ENCODE measurements at places on chromosomes 3 and 15.

DNA sequence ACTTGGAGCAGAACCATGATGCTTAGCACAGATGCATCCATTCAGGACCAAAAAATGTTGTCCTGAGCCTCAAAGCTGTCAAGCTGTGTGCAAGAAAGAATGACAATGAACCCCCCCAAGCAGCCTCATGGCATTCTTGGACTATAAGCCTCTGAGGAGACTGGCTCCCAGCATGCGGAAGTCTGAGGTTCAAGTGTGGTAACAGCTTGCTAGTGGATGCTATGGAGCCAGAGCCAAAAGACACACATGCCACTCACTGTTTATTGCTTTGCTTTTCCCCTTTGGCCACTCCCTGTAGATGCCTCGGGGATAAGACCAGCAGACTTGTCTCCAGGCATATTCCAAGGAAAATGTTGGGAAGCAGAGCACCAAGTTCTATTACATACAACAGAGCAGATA lies 38.2 kb upstream of the SNRK start:
- no peak for DNase-seq

DNA sequence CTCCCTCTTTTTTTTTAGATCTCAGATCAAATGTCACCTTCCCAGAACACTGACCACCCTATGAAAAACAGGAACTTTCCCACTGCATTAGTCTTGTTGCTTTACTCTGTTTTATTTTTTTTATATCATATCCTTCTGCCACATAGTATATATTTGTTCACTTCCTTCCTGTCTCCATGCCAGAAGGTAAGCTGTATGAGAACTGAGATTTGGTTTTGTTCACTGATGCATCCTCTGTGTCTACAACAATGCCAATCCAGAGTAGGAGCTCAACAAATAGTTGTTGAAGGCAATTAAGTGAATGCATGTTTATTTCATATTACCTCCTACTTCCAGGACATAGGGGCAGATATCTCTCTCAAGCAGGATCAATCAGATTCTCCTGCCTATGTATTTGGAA lies 114.4 kb downstream of the TPRG1 start:
- DNase-seq = no peak

DNA sequence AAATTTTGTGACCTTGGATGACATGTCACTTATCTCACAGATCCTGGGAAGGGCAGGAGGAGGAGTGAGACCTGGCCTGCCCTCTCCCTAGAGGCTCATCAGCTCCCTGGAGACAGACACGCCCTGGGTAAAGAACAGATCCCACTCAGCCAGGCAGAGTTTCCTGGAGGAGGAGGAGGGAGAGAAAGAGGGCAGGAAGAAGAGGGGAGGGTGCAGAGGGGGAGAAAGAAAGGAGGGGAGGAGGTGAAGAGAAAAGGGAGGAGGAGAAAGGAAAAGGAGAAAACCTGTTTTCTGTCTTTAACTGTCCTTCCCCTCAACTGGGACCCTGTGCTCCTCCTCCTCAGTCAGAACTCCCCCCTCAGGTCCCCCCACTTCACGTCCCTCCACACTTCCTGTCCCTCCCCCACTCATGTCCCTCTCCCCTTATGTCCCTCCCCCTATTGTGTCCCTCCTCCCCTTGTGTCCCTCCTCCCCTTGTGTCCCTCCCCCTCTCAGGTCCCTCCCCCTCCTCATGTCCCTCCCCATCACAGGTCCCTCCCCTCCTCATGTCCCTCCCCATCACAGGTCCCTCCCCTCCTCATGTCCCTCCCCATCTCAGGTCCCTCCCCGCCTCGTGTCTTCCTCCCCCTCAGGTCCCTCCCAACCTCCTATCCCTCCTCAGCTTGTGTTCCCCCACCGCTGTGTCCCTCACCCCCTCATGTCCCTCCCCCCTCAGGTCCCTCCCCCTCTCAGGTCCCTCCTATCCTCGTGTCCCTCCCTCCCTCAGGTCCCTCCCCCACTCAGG lies 52.3 kb upstream of the CGNL1 start:
- no peak for DNase-seq

- DNase-seq = no peak
These were observed 8.4 kb downstream of the UPK1B start for GRCh38 chr3:119181765-119182164.

DNA sequence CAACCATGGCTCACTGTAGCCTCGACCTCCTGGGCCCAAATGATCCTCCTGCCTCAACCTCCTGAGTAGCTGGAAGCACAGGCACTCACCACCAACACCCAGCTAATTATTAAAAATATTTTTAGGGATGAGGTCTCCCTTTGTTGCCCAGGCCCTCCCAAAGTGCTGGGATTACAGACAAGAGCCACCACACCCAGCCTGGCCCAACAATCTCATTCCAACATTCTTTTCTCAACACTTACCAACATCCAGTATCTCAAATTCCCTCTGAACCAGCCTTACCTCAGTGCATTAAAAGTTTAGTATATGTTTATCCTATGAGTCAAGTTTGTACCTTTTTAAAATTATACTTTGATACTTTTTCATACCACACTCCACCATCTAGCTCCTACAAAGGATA lies 25.0 kb downstream of the ANXA2 start:
- DNase-seq = no peak

GRCh38 chr15:26166429-26166828 lies 303.3 kb upstream of the ATP10A start:
- no peak for DNase-seq

- no peak for DNase-seq
These were observed 15.5 kb downstream of the RGMA start for GRCh38 chr15:93073465-93073952.

GRCh38 chr3:58429657-58430056 lies 4.0 kb downstream of the PDHB start:
- DNase-seq = no peak

GRCh38 chr3:35671483-35671882 lies 32.2 kb downstream of the ARPP21 start:
- no peak for DNase-seq

DNA sequence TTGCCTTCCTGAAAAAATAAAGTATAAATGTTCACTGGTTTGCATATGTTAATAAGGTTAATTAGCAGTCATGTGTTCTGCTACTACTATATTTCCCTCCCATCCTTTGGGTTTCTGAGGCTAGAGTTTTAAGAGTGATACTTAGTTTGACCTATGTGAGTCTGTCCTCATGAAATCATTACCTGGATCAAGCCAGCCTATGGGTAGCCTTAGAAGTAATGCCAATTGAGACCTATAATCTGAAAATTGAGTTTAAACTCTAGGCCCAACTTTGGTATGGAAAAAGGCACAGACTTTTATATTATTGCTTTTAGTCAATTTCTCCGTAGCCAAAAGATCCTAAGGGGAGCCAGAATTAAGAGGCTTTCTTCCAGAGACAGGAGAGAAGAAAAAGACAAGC lies 18.4 kb upstream of the SOX2 start:
- DNase-seq = no peak

DNA sequence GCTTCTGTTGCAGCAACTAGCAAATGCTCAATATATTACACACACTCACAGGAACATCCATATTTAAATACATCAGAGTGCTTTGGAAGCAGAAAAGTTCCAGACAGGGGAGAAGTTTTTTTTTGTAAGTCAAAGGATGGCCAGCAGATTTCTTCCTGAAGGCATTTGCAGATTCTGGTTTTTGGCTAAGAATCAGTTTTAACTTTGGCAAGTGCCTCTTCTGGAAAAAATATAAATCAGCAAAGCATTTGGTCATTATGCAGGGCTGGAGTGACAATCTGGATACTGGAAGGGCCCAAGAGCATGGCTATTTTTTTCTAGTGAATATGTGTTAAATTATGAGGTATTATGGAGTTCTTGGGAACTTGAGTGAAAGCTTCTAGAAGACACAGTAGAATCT lies 495.3 kb upstream of the ARPP21 start:
- DNase-seq = no peak

DNA sequence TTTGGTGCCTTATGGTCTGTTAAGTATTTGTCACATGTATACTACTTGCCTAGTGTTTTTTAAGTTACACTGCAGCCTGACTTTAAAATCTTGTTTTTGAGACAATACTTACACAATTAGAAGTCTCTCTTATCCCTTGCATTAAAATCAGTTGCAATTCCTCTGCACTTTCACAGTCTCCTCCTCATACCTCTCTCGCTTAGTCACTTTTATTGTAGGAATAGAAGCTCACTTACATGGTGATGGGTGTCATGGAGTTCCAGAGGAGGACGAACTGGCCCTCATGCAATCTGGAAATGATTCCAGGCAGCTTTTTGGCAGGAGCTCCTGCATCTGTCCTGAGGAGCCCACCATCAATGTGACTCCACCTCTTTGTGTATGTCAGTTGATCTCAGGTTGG lies 238.4 kb upstream of the TBC1D5 start:
- DNase-seq = no peak

GRCh38 chr3:103863381-103863780 lies 1428.6 kb downstream of the ZPLD1 start:
- DNase-seq = no peak

- DNase-seq = no peak
These were observed 15.3 kb upstream of the CCNDBP1 start for GRCh38 chr15:43169888-43170287.

DNA sequence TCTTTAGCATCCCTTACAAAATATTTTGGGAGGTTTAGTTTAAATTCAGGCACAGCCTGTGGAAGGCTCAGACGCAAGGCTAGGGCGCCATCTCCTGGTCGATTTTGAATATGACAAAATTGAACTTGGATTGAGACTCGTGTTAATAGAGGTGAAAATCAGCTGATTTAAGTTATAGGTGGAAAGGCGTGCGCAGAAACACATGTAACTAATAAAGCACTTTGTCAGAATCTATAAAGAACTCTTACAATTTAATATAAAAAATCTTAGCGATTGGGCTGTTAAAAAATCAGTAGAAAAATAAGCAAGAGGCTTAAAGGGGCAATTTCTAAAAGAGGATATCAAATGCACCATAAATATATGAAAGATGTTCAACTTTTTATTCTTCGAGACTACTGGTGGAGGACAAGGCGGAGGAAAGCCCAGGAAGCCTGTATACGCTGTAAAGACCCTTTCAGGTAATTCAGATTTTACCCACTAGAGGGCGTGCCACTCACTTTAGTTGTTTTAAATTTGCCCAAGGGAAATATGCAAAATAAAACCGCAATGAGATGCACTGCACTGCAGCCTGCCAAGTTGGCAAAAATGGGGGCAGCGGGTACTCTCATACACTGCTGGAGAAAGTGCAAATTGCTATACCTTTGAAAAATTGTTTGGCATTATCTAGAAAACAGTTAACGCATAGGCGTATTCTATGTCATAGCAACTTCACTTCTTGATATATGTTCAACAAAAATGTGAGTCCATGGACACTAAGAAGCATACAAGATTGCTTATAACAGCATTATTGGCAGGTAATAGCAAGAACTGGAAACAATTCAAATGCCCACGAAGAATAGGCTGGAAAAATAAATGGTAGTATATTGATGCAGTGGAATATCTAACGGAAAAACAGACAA lies 64.7 kb downstream of the SLC30A4 start:
- peak; percentile 53 for DNase-seq

- no peak for DNase-seq
These were observed 4.4 kb upstream of the FOXB1 start for GRCh38 chr15:59999612-60000112.

DNA sequence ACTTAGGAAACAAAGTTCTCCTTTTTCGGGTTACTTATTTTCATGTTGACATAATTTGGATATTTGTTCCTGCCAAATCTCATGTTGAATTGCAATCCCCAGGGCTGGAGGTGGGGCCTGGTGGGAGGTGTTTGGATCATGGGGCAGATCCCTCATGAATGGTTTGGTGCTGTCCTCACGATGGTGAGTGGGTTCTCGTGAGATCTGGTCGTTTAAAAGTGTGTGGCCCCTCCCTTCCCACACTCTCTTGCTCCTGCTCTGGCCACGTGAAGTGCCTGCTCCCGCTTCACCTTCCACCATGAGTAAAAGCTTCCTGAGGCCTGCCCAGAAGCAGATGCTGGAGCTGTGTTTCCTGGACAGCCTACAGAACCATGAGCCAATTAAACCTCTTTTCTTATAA lies 43.7 kb upstream of the MCF2L2 start:
- DNase-seq = no peak

DNA sequence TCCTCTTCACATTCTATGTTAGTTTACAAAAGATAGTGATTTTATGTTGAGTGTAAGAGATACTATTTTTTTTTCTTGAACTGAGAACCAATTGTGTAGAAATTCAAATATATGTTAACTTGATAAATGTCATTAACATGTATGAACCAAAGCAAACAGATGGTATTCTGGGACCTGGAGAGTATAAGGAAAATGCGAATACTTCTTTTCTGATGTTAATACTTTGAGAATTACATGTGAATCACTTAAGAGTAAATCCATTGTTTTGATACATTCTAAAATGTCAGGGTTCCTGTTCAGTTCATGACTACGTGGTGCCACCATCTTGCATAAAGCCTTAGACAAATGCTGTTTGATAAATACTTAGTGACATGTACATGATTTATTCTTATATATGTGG lies 541.3 kb downstream of the FGF12 start:
- no peak for DNase-seq

DNA sequence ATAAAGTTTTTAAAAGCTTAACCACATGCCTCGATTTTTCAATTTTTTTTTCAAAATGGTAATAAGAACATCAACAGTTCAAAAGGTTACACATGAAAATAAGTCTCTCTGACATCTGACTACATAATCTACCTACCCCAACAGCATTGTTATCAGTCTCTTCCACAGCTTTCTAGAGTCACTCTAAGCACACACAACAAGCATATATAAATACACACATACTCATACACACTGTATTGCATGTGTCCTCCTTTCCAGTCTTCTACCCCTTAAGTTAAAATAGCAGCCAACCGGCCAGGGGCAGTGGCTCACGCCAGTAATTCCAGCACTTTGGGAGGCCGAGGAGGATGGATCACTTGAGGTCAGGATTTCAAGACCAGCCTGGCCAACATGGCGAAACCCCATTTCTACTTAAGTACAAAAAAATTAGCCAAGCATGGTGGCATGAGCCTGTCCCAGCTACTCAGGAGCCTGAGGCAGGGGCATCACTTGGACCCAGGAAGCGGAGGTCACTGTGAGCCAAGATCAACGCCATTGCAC lies 12.2 kb downstream of the TBL1XR1 start:
- DNase-seq = no peak

DNA sequence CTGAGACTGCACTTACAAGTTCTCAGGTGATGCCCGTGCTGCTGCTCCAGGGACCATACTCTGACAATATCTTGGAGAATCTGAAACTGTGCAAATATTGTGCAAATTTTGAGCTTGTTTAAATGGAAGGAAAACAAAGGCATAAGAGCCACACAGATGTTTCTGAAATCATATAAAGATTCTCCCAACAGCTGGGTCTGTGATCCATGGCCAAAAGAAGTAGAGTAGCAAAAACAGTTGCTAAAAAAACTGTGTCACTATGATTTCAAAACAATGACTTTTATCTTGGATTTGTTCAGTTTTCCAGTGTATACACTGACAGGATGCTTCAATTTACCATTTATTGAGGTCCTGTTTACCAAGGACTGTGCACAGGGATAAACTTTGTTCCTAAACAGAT lies 25.3 kb downstream of the NPTN start:
- DNase-seq = no peak

- no peak for DNase-seq
These were observed 43.6 kb downstream of the PDIA5 start for GRCh38 chr3:123110282-123110975.

- DNase-seq = no peak
These were observed 1588.2 kb downstream of the SI start for GRCh38 chr3:163490119-163490518.

Data from D721Med (cell line).